ENCODE measurements at places on chromosomes 5 and 9.

DNA sequence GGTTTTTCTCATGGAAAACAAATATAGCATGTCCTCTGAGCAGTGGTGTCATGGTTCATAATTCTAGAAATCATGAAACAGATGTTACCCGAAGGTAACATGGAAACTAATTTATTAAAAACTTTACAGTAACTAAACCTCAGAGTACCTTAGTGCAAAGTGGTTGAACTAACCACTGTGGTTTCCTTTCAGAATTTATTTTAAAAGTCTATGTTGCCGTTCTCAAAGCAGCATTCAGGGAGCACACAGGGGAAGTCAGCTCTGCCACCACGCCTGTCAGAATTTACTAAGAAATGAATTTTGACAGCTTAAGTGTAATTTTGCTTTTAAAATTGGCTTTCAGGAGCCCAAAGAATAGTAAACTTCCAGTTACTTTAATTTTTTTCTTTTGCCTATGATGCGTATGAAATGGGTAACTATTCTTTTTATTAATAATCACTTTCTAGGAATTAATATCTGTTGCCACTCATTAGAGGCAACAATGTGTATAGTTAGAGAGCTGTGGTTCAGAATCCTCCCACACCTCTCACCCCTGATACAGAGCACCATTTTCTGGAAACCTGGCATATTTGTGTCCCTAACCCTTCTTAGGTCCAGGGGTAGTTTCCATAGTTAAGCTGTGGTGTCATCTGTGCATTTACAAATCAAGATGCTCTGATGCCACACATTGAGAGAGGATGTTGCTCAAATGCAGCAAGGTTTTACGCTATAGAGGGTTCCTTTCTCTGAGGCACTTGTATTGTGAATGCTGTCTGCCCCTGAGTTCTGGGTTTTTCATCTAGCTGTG lies 202.6 kb downstream of the ZSWIM6 start:
- DNase-seq: no peak

DNA sequence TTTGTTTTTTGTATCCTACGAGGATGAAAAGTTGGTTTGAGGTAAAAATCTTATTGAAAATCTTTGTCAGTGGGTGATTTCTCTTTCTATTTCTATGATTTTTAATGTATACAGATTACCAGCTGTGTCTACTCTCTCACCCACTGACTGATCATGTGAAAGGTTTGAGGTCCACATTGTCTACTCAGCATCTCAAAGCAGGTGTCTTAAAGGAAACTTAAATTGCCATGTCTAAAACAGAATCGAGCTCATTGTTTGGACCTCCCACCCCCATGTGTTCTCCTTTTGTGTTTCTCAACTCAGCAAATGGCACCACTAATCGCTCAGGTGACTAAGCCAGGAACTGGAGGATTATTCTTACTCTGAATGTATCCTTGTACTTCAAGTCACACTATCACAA lies 121.5 kb downstream of the YTHDC2 start:
- no peak for DNase-seq

DNA sequence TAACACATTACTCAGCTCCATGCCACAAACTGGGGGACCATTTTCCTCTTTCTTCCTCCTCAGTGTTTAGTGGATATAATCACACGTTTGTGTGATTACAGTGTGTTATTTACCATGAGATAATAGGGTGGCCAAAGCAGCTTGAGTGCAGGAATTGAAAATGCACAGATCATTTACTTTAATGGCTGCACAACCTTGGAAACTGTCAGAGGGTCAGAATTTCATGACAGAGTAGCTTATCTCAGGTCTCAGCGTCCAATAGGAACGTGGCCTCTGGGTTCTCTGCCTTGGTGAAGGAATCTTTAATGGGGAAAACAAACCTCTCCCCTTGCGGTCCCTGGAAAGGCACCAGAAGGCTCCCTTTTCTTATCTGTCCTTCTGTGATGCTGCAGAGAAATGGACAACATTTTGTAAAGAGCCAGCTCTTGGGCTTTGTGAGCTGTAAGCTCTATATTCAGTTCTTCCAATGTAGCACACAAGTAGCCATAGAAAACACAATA lies 87.4 kb upstream of the CD180 start:
- DNase-seq: no peak

- no peak for DNase-seq
Measured at GRCh38 chr5:92308679-92309078, 925.6 kb upstream of the ARRDC3 start.

- DNase-seq: no peak
Measured at GRCh38 chr5:18329328-18329727, 695.1 kb downstream of the TAF11L14 start.

DNA sequence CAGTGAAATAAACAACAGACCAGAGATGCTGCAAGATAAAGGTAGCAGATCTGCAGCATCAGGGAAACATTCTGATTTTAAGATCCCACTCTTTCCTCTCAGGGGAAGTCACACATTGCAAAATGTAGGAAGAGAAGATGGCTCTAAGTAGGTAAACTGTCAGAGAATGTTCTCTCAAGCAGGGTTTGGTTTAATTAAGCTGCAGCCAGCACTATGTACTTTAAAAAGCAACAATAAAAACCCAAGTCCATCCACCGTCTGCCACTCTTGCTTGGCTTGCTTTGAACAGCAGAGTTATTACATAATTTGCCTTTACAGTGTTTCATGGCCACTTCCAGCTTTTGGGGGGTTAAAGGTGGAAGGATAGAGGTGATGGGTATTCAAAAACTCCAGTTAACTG lies 343.2 kb upstream of the DAP start:
- no peak for DNase-seq

GRCh38 chr9:133126697-133127339 lies 5.8 kb upstream of the RALGDS start:
- no peak for DNase-seq

Data from MV-4-11 (cell line).